ENCODE measurements at places on chromosomes 1 and 21. TPM values are rescaled to one million over a fixed set of nuclear protein-coding genes. Genes with fewer than 3 reads are reported as not detected.

DNA sequence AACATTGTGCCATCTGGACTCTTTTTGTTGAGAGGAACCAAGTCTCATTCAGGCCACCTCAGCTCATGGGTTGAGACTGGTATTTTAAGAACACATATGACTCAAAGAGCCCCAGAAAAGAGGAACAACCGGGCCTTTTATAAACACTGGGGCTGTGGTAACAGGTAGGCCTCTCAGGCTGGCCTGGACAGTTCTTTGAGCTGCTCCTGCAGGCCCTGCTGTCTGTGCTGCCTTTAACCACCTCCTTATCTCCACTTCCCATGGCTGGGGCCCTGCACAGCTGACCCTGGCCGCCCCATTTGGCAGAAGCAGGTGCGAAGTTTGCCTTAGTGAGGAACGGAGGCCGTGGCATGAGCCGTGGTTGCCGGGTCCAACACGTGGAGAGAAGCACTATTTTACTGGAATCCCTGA, 163.3 kb downstream of the RHOU start:
- no peak overlapping the region for H3K4me3 ChIP-seq
- peaks cover 5% of the 10 kb centered on the region for H3K4me1 ChIP-seq
- no peaks in the 10 kb centered on the region for H3K36me3 ChIP-seq
- DNase-seq: no peak

DNA sequence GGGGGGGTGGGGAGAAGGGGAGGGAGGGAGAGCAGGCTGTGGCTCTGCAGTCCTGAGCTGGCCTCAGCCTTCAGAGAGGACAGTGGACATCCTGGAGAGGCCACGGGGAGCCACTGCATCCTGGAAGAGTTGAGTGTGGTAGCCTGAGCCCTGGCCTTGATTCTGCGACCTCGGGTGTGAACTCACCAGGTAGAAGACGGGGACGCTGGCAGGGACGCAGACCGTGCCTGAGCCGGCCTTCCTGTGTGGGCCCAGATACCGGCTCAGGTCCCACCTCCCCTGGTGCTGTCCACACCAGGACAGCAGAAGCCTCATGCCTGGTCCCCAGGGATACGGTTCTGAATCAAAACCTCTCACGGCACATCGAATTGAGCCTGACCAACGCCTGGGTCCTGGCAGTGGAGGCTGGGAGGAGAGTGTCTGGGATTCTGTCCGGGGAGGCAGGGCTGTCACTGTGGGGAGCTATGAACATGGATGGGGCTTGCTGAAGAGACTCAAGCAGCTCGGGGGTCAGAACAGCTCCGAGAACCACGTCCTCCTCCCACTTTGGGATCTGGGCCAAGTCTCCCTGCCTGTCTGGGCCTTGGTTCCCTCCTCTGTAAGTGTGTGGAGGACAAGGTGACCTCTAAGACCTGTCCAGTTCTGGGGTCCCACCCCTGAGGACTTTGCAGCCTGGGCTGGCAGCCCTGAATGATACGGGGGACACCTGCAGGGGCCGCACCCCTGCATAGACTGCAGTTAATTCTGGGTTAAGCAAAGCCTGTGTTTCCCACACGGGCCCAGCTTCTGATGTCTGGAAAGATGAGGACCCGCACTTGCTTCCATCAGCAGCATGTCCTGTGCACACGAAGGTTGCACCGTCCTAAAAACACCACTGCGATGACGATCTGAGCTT, 30.4 kb downstream of the RRP1 start:
- H3K27ac ChIP-seq: no peak overlapping the region
- peaks cover 6% of the 10 kb centered on the region for H3K4me1 ChIP-seq
- no peaks in the 10 kb centered on the region for H3K36me3 ChIP-seq
- DNase-seq: peak; percentile 9
- no peak overlapping the region for H3K4me3 ChIP-seq

GRCh38 chr1:31390071-31390470, 17.2 kb upstream of the FABP3 start:
- H3K4me1 ChIP-seq: peaks cover 12% of the 10 kb centered on the region
- no peaks in the 10 kb centered on the region for H3K27me3 ChIP-seq
- no peak overlapping the region for H3K4me3 ChIP-seq
- DNase-seq: no peak

GRCh38 chr1:51170342-51170741, 65.7 kb upstream of the RNF11 start:
- no peak overlapping the region for H3K27ac ChIP-seq
- H3K27me3 ChIP-seq: no peaks in the 10 kb centered on the region
- H3K4me3 ChIP-seq: no peak overlapping the region
- no peaks in the 10 kb centered on the region for H3K36me3 ChIP-seq

DNA sequence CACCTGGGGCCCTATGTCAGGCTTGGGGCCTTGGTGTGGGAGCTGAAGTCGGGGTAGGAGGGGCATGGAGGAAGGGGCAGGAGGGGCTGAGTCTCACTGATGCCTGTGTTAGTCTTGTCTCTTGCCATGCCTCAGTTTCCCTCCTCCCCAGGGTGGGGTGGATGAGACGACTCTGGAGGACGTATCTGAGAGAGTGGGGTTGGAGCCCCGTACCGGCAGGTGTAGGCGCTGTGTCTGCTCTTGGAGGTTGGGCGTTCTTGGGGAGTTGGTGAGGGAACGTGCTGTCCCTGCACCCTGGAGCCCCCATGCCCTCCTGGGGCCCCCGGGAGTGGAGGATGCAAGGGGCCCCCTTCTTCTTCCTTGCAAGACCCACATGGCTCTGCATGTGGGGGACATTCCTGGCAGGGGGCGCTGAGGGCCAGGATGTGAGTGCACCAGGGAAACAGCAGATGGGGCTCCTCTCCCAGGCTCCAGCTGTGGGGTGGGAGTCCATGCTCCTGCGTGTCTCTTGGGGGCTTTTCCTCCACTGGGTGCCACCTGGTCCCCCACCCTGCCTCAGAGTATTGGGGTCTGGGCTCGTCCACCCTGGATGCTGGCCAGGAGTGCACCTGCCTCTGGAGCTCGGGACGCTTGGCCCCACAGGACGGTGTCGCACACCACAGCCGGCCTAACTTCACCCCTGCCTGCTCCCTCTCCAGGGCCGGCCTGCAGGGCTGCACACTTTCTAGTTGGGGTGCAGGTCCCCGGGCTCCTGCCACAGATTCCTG, 1.4 kb upstream of the TNFRSF14 start:
- DNase-seq: no peak
- H3K4me1 ChIP-seq: no peaks in the 10 kb centered on the region
- no peak overlapping the region for H3K4me3 ChIP-seq
- H3K36me3 ChIP-seq: no peaks in the 10 kb centered on the region

- no peaks in the 10 kb centered on the region for H3K4me1 ChIP-seq
- H3K4me3 ChIP-seq: no peak overlapping the region
- no peak for DNase-seq
- H3K27me3 ChIP-seq: no peaks in the 10 kb centered on the region
- no peaks in the 10 kb centered on the region for H3K36me3 ChIP-seq
- no peak overlapping the region for H3K27ac ChIP-seq
Measured at GRCh38 chr1:55347866-55348265, 132.7 kb upstream of the USP24 start.

- no peaks in the 10 kb centered on the region for H3K4me1 ChIP-seq
- no peaks in the 10 kb centered on the region for H3K27me3 ChIP-seq
- H3K27ac ChIP-seq: no peak overlapping the region
- no peaks in the 10 kb centered on the region for H3K36me3 ChIP-seq
Measured at GRCh38 chr1:83571536-83571935, 427.4 kb downstream of the TTLL7 start.

- no peaks in the 10 kb centered on the region for H3K36me3 ChIP-seq
- DNase-seq: peak; percentile 59
- no peaks in the 10 kb centered on the region for H3K27me3 ChIP-seq
- H3K27ac ChIP-seq: peak overlapping the region; percentile 82
- no peak overlapping the region for H3K4me3 ChIP-seq
Measured at GRCh38 chr1:204463125-204464060, 31.2 kb downstream of the PIK3C2B start.

DNA sequence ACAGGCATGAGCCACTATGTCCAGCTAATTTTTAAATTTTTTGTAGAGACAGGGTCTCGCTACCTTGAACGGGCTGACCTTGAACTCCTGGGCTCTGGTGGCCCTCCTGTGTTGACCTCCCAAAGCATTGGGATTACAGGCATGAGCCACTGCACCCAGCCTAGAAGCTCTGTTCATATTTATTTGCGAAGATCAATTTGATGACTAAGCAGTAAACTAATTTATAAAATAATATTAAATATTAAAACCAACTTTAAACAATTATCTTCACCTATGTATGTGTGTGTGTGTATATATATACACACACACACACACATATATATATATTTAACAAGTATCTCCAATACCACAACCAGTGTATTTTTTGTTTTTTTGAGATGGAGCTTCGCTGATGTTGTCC, 4.4 kb downstream of the NADK start:
- H3K4me1 ChIP-seq: peaks cover 22% of the 10 kb centered on the region
- H3K27me3 ChIP-seq: no peaks in the 10 kb centered on the region
- DNase-seq: no peak
- peaks cover 26% of the 10 kb centered on the region for H3K36me3 ChIP-seq
- no peak overlapping the region for H3K27ac ChIP-seq

DNA sequence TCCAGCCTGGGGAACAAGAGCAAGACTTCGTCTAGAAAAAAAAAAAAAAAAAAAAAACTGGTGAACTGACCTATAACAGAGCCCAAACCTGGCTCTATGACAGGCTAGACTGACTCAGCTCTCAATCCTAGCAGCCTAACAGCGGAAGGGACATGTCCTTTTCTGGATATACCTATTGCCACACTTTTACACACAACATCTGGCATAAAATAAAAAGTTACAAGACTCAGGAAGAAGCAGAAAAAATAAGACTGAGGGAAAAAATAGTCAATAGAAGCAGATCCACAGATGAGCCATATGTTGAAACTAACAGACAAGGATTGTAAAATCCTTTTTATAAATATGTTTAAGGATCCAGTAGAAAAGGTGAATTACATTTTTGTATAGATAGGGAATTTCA, 57.5 kb upstream of the IPO9 start:
- no peak overlapping the region for H3K27ac ChIP-seq
- H3K27me3 ChIP-seq: no peaks in the 10 kb centered on the region
- no peaks in the 10 kb centered on the region for H3K4me1 ChIP-seq
- no peaks in the 10 kb centered on the region for H3K36me3 ChIP-seq

GRCh38 chr1:83889707-83890106, 109.2 kb downstream of the TTLL7 start:
- no peak for DNase-seq
- H3K4me3 ChIP-seq: no peak overlapping the region
- no peak overlapping the region for H3K27ac ChIP-seq

DNA sequence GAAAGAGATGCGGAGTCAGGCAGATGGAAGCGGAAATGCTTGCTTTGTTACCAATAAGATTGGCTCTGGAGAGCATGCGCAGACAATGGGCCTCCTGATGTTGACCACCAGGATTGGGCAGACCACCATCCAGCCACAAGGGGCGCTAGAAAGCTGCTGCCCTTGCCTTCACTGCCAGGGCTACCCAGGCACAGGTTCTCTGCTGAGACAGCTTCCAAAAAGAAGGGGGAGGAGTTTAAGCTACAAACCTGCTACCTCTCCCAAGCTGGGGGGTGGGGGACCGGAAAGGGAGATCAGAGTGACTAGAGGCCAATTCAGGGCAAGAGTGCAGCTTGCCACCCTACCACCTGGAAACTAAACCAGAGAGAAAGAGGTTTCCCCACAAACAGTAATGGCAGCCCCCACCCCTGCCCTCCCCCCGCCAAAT, 369.7 kb downstream of the RRAGC start:
- no peak for DNase-seq
- no peak overlapping the region for H3K27ac ChIP-seq
- no peaks in the 10 kb centered on the region for H3K27me3 ChIP-seq

DNA sequence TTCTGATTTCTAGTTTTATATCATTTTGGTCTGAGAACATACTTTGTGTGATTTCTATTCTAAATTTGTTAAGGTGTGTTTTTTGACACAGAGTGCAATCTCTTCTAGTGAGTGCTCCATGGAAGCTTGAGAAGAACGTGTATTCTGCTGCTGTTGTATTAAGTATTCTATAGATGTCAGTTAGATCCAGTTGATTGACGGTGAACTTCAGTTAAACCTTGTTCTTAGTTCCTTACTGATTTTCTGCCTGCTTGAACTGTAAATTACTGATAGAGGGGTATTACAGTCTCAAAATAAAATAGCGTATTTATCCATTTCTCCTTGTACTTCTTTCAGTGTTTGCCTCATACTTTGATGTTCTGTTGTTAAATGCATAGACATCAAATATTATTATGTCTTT, 248.1 kb upstream of the GREM2 start:
- no peaks in the 10 kb centered on the region for H3K36me3 ChIP-seq
- no peaks in the 10 kb centered on the region for H3K27me3 ChIP-seq

GRCh38 chr1:233909195-233909594, 4.7 kb downstream of the SLC35F3 start:
- H3K4me1 ChIP-seq: no peaks in the 10 kb centered on the region
- H3K27me3 ChIP-seq: peaks cover 10% of the 10 kb centered on the region
- no peak overlapping the region for H3K27ac ChIP-seq
- H3K36me3 ChIP-seq: no peaks in the 10 kb centered on the region
- no peak overlapping the region for H3K4me3 ChIP-seq

- no peak overlapping the region for H3K27ac ChIP-seq
- no peak overlapping the region for H3K4me3 ChIP-seq
- no peaks in the 10 kb centered on the region for H3K27me3 ChIP-seq
- H3K4me1 ChIP-seq: no peaks in the 10 kb centered on the region
- no peaks in the 10 kb centered on the region for H3K36me3 ChIP-seq
- no peak for DNase-seq
Measured at GRCh38 chr1:246117066-246117791, 389.9 kb downstream of the SMYD3 start.

DNA sequence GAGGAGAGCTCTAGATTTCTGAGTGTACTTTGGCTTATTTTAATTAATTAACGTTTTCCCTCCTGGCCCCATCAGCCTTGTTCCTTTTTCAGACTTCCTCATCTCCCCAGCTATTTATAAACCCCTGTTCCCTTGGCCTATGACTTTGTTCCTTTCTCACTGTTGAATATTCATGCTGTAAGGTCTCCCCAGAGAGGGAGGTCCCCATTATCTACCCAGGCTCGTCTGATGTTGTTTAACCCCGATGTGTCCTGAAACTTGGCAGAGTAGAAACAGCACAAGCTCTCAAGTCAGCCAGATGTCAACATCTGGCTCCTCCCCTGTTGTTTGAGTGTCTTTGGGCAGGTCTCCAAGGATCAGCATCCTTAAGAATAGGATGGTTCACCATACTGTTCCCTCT, 153.6 kb downstream of the HIVEP3 start:
- no peak overlapping the region for H3K27ac ChIP-seq
- H3K4me3 ChIP-seq: no peak overlapping the region
- no peaks in the 10 kb centered on the region for H3K27me3 ChIP-seq
- no peaks in the 10 kb centered on the region for H3K4me1 ChIP-seq

The CLCA4 gene
- polyA plus RNA-seq: 0.03 TPM

The CA14 gene
- polyA plus RNA-seq: 0.89 TPM

The HRNR gene
- polyA plus RNA-seq: not detected

The TMEM82 gene
- not detected for polyA plus RNA-seq

The HPCAL4 gene
- 3.2 TPM for polyA plus RNA-seq

Data from psoas muscle (tissue), 8 donors.